Activated T-helper 1 cell treated with anti-CD3 and anti-CD28 coated beads, Interleukin-2, amount 50 U/mL, for 16 hours (primary cell): ENCODE measurements at places on chromosomes 1 and 21.

DNA sequence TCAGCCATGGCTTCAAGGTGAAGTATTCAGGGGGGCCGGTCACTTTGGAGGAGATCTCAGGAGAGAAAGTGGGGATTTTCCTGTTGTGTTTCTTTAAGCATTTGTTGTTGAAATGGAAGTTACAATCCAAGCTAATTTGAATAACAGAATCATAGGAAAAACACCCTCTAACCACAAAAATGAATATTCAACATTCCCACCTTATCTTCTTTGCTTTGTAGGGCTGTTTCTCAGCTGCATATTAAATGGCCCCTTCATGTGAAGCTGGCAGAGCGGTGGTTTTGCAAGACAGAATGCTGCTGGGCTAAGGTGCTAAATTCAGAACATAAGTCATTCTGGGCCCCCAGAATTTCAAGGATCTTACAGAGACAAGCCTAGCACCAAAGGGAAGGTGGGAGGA is 279.0 kb downstream of the RRAGC start:
- DNase-seq = no peak

DNA sequence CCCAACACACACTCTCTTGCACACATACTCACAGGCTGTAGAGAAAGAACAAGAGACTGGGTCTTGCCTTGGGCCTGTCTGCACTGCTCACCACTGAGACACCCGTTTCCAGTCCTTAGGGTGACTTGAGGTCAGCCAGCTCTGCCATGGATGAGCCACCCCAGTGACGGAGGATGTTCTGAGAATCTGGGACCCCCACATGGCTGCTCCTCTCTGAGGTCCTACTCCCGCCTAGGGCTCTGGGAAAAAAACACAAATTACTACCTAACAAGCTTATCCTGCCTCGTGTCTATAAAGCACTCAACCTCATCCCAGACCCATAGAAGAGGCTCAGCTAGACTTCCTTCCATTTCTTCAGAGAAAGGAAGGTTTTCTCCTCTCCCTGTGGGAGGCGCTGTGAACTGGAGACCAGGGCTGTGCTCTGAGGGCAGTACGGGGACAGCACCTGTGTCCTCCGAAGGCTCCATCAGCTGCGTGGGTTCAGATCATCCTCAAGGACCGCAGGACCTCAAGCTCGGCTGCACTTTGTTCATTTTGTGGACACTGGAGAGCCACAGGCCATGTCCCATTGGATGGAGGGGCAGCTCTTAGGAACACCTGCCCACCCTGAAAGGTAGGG is 4.3 kb upstream of the CLEC20A start:
- no peak for DNase-seq

DNA sequence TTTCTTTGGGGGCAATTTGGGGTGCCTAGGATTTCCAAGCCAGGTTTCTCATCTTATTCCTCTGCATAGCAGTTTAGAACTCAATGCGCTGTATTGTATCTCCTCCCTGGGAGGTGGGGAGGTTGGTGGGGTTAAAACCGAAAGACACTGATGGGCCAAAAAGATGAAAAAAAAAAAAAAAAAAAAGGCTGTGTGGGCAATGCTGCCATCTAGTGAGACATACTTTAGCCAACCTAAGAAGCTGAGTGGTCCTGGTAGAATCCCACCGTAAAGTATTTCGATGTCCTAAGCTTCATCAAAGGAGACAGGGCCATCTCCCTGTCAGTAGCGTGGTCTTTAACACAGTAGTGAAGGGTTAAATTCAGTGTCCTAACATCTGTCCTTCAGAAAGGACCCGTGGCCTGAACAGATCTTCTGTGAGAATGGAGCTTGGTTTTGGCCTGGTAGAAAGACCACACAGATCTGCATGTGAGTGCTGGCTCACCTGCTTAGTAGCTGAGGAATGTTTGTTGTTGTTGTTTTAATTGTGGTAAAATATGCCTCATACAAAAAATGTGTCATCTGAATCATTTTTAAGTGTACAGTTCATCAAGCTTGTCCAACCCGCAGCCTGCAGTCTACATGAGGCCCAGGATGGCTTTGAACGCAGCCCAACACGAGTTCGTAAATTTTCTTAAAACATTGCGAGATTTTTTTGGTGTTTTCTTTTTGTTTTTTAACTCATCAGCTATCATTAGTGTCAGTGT is 226.2 kb downstream of the KIF26B start:
- DNase-seq = no peak

DNA sequence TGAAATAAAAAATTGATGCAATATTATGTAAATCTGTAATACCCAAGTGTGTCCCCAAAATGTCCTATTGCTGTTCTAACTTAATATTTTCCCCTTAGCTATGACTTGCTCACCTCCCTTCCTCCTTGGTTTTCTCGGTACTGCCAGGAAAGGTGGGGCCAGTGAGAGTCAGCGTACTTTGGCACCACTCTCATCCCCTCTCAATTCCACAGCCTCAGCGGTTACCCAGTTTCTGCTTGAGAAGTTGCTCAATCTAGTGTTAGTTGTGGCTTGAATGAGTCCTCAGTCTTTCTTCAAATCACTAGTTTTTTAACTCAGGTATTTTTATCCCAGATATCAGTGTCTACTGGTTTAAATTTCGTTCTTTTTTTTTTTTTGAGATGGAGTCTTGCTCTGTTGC is 32.3 kb downstream of the BCAS2 start:
- DNase-seq = no peak
